ENCODE measurements at places on chromosomes 5 and 9.

DNA sequence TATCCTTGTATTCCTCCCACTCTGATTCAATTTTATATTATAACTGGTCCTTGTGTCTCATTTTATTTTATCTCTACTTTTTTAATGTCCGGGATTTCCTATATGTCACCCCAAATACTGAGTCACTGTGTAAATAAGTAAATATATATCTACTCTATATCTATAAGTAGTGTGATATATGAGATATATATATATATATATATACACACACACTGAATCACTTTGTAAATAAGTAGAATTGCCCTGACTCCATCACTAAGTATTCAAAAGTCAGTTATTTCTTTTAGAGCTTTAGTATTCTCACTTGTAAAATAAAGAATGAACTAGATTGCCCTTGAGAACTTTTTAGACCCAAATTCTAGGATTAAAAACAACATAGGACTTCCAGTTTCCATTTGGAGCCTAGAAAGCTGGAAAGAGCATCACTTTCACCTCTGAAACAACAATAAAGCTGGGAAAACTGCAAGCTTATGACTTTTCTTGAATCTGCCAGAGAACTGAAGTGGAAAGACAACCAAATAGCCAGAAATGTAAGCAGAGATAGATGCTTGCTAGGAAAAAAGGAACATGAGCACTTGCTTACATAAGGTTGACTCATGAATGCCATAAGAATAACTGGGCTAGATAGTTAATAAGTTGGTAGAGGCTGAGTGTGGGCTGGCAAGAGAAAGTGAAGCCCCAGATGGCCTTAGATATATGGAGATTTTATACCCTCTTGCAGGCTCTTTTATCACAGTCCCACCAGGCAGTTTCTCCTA is 171.1 kb upstream of the TLX3 start:
- no peak for DNase-seq

DNA sequence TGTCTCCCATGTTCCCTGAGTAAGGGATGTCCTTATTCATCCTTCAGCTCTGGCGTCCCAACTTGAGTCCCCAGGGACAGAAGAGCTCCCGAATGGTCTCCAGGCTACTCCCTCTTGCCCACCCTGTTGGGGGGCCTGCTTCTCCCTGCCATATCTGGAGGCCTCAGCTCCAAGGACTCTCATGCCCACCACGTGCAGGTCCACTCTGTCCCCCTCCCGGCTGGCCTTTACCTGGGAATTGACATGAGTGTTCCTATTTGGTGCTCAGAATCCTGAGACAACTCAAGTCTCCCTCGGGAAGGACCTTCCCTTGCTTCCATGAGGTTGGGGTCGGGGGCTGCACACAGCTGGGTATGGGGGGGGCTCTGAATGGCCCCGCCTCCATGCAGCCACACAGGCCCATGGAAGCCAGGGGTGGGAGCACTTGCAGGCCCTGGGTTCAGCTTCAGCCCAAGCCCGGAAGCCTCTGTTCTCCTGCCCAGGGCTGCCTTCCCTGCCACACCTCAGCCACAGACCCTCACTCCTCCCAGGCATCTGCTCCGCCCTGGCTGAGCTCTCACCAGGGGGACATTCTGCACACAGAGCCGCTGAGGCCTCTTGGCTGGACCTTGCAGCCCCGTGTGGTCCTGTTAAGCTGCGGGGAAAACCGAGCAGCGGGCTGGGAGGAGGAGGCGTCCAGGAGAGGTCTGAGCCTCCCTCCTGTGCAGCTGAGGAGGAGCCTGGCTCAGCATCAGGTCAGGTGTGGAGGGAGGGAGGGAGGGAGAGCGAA is 121.9 kb downstream of the PHF2 start:
- DNase-seq = no peak

DNA sequence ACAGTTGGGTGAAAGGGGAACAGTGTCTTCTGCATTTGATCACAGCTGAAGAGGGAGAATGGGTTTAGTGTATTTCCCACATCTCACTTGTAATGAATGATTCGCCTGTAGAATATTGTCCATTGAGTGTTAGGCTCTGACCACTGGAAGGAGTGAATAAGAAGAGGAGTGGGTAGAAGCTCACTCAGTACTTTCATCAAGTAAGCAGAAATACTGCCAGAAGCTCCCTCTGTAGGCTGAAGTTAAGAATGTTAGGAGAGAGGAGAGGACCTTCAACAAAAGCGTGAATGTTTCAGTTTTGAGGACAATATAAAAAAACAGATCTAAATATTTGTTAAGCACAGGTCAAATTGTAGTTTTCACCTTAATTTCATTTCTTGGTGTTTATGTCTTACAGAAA is 27.5 kb downstream of the FSD1L start:
- no peak for DNase-seq

- DNase-seq = no peak
Observed at GRCh38 chr5:34587355-34588241, 68.5 kb upstream of the RAI14 start.

DNA sequence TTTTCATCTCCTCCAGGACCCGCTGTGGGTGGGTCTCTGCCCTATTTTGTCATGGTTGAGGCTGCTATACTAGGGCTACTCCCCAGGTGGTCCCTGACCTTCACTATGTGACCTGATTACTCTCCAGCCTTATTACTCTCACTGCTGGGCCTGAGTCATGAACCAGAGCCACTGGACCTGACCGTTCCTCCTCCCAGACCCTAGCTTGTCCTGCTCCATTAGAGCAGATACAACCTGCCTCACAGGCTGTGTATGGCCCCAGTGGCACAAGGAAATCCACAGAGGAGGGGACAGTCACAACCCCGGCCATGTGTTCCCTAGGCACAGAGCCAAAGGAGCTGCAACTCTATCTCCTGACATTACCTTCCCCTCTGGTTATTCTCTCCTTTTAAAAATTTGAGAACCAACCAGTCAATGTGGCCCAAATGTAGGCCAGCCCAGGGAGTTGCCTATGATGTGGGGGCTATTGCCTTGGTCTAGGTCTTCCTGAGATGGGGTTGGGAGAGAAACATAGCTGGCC is 96.0 kb upstream of the FSTL4 start:
- no peak for DNase-seq

DNA sequence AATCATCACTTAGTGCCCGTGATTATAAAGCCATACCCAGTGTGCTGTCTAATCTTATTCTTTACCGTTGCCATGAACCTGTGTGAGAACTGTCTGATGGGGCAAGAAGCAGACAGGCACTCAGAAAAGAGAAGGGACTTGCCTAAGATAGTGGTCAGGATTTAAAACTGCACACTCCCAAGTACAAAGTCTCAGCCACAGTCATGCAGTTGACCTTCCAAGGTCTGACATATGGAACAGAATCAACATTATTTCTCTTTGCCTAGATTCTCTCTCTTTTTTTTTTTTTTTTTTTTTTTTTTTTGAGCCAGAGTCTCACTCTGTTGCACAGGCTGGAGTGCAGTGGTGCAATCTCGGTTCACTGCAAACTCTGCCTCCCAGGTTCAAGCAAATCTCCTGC is 1.9 kb upstream of the PPP2CA start:
- DNase-seq = no peak

GRCh38 chr9:135224921-135225541 is 137.6 kb downstream of the OLFM1 start:
- DNase-seq = no peak

- no peak for DNase-seq
Observed at GRCh38 chr5:94793816-94794198, 175.3 kb downstream of the SLF1 start.

GRCh38 chr5:79837761-79838551 is 148.3 kb downstream of the CMYA5 start:
- DNase-seq = no peak

- no peak for DNase-seq
Observed at GRCh38 chr5:178461004-178461730, 129.0 kb downstream of the COL23A1 start.

Data from esophagus squamous epithelium (tissue), 5 donors.